M059J (cell line): ENCODE measurements at places on chromosomes 12 and 14.
A peak's percentile ranks its signal among the peaks of the same experiment; 100 is the strongest.

DNA sequence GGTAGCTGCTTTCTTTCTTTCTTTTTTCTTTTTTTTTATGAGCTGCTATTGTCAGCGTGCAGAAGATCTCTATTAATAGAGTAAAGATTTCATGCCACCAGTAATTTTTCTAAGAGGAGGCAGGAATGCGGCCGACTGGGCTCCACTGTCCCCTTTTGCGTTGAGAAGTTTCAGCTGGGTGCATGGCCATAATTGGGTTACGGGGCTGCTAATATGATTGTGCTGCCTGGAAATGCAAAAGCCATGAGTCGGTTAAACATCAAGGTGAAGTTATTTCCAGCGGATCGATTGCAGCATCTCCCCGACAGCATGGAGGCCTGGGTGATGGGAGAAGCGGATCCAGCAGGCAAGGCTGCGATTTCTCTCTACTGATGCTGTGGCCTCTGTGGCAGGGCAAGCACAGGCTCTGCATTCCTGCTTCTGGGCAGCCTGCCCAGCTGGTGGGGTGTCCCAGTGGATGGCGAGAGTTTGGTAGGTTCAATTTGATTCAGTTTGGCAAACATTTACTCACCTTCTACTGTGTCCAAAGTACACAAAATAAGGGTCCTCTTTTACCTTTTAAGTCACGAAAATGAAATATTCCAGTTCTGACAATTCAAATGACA lies 54.4 kb upstream of the PRMT8 start:
- DNase-seq, result peak; percentile 12

DNA sequence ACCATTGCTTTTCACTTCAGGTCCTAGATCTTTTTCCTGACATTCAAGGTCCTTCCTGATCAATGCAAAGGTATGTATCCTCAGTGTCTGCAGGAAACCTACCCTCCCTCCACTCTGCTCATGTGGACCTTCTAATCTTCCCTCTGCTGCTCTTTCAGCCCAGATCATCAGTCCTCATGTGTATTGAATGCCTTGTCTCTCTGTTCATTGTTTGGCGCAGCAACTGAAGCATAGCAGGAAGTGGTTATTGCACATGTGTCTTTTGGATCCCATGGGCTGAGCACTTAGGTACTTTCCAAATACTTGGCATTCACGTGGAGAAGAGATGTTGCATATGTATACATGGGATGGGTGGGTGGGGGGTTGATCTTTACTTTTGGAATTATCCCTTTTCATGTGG lies 4.3 kb upstream of the NIN start:
- DNase-seq, result no peak

- DNase-seq, result no peak
Measured at GRCh38 chr14:31000629-31001338, 24.7 kb upstream of the AP4S1 start.

DNA sequence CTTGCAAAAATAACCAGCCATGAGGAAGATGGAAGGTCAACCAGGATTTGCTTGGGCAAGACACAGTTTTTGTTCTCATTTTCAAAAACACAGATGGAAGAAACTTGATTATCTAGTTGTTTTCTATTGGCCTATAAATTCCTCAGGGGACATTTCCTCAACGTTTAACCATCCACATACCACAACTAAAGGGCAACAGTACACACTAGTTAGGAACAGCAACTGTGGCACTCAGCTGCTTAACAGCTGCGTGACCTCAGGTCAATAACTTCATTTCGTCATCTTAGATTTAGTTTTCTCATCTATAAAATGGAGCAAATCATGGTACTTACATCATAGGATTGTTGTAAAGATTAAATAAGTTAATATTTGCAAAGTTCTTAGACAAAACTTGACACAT lies 18.7 kb downstream of the SSTR1 start:
- no peak for DNase-seq

DNA sequence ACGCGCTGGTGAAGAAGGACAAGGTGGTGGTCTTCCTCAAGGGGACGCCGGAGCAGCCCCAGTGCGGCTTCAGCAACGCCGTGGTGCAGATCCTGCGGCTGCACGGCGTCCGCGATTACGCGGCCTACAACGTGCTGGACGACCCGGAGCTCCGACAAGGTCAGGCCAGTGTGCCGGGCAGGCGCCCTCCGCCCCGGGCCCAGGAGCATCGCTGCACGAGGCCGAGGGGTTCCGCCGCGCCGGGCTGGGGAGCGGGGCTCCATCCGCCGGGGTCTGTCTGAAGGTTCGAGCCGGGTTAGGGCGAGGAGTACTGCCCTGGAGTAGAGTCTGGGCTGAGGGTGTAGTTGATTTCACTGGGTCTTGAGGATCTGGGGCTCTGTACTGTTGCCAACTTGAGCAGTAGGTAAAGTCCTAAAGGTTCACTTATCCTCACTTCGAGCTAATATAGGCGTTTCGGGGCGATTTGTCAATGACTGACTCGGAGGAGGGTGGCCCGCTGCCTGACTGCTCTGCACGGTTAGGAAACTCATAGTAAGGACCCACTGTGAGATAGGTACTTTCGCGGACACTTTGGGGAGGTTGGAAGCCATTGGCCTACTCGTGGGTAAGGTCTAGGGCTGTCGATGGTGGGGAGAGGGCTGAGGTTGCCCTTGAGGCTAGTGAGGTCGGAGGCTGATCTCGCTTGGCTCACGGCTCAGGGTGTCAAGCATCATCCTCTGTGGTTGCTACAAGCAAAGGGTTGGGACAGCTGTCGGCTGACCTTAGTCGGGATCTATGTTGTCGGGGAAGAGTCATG lies 574 bp downstream of the GLRX5 start:
- DNase-seq, result no peak

DNA sequence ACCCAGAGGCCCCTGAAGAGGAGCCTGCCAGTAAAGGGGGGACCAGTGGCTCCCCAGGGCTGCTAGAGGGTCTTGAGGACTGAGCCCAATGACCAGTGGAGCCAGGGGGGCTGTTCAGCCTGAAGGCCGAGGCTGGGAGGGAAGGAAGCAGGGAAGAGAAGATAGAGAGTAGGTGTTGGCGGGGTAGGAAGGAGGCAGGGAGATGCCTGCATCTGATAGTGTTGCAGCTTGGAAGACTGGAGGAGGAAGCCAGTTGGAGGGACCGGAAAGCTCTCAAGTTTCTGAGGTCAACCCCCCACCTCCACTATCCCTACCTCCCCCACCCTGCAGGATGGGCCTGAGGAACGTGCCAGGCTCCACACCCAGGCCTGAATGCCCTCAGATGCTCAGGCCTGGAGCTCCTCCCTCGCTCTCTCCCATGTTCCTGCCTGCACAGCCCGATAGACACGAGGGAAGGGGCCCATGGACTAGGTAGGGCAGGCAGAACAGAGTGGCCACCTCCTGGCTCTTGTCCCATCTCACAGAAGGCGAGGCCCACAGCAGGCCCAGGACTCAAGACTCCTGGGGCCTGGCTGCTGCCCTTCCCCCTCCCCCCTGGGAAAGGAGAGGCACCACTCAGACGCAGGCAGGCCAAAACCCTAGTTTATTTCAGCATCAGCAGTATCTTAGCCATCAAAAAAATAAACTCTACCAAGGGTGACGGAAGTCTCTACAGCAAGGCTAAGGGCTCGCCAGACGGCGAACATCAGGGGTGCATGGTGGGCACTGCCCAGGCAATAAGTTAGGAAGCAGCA lies 3.4 kb downstream of the CKB start:
- DNase-seq, result peak; percentile 65

DNA sequence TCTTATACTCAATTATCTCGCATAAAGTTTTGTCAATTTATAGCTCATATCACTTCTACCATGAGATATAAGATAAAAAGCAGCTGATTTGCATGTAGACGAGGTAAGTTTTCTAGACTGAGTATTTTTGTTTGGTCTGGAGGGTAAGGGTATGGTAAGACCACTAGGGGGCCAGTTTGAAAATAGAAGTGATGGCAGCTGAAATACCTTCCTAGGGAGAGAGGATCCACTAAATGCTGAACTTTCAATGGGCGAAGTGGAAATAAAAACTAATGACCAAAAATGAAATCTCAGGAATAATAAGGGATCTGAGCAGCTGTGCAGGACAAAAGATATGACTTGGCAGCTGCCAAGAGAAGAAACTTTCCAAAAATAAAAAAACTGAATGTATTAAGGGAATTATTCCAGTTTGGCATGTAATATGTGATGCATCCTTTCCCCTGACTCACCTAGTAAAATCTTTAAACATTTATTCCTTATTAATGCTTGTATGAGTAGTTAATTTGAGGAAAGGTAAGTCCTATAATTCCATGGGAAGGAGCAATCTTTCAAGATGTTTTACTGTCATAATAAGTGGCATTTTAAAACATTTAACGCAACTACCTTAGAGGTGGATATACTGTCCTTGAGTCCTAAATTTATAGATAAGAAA lies 754.5 kb downstream of the C12orf50 start:
- peak; percentile 31 for DNase-seq

GRCh38 chr12:132306885-132307191 lies 22.6 kb downstream of the GALNT9 start:
- DNase-seq, result no peak

DNA sequence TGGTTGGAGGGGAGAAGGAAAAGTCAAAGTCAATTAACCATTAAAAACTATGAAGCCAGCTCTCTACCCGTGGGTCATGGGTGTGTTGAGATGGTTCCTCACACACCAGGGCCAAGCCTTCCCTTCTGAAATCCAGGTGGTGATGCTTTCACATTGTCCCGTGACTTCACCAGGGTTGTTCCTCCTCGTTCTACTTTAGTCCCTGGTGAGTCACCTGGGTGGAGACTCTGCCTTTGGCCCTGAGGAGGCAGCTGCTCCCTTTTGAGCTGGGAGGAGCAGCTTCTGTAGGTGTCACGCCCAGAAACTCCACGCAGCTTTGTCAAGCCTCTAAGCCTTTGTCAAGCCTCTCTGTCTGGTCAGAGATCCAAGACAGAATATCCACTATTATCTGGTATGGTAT lies 348.3 kb downstream of the BMP4 start:
- DNase-seq, result peak; percentile 30

- DNase-seq, result no peak
Measured at GRCh38 chr14:55762595-55763232, 182.7 kb downstream of the KTN1 start.

GRCh38 chr14:82080370-82080769 lies 546.7 kb upstream of the SEL1L start:
- DNase-seq, result no peak

GRCh38 chr12:51721282-51721940 lies 127.1 kb downstream of the FIGNL2 start:
- DNase-seq, result no peak

DNA sequence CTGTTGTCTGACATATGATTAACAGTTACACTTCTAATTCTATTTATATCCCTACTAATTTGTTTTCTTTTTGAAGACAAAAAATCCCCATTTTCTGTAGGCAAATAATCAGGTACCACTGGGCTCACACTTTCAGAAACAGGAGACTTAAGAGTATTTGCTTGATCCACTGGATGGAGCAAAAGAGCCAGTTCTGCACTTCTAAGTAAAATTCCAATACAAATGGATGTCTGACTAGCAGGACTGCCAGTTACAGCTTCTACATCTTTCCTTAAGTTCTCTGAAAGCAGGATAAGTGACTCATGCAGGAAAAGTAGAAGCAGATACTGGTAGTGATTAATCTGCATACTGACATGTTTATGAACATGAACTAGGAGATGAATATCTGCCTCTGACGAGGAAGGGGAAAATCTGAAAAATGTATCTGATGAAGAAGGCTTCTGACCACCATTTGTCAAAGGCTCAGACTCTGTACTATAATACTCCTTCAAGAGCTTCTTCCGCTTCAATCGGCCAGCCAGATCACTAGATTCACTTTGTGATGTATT lies 73.8 kb upstream of the ANKS1B start:
- peak; percentile 88 for DNase-seq

GRCh38 chr14:90491221-90491885 lies 94.5 kb downstream of the CALM1 start:
- DNase-seq, result no peak

DNA sequence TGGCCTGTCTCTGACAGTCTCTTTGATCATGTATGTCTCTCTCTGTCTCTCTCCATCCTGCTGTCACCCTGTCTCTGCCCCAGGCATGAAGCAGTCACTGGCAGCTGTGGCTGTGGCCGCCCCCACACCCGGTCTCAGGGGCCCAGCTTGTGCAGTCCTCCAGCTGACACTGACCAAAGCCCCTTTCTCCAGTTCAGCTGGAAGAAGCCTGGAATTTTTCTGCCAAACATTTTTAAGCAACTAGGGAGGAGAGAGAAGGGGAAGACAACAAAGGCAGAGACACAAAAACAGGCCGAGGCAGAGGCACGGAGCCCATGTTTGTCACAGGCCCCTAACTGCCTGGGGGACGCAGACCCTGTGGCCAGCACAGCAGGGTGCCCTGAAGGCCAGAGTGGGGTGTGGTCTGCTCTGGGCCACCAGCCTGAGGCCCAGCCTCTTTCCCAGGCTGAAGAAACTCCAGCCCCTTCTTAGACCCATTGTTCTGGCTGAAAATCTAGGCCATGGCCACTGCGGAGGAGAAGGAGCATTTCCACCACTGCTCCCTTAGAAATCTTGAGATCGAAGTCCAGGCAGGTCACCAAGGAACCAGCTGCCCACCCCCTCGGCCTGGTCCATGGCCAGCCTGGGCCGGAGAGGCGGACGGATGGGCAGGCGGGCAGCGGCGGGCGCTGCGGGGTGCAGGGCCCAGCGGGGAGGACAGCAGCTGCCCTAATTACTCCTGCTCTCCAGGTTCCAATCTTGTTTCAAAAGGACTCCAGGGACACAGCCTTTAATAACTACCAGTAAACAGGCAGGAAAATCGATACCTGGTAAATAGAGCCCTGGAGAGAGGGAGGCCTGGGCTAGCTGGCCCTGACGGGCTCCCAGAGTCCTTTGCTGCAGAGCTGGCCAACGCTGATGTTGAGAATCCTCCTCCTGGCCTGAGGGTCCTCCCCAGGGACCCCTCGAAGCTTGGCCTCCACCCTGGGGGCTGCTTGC lies 14.9 kb downstream of the DTX1 start:
- no peak for DNase-seq

GRCh38 chr14:95117937-95118721 lies 39.2 kb downstream of the DICER1 start:
- no peak for DNase-seq

DNA sequence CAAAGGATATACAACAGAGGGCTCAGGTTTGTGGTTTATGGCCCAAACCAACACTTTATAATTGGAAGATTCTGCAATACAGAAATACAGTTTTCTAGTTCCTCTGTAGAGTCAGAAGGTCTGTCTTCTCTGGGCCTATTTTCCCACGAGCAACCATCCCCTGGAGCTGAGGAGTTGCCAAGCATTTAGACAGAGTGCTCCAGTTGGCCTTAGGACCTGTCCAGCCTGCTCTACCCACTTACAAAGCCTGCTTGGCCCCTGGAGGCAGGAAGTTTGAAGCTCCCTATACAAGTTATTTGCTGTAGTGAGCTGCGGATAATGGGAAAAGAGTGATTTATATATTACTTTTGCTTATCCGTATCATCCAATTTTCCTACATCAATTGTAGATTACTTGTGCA lies 60.8 kb upstream of the HSPB8 start:
- DNase-seq, result no peak

- peak; percentile 69 for DNase-seq
Measured at GRCh38 chr14:23930742-23931141, 22.8 kb upstream of the DHRS4 start.
